Uterus (tissue), 4 donors: ENCODE measurements at places on chromosomes 11 and 22.

DNA sequence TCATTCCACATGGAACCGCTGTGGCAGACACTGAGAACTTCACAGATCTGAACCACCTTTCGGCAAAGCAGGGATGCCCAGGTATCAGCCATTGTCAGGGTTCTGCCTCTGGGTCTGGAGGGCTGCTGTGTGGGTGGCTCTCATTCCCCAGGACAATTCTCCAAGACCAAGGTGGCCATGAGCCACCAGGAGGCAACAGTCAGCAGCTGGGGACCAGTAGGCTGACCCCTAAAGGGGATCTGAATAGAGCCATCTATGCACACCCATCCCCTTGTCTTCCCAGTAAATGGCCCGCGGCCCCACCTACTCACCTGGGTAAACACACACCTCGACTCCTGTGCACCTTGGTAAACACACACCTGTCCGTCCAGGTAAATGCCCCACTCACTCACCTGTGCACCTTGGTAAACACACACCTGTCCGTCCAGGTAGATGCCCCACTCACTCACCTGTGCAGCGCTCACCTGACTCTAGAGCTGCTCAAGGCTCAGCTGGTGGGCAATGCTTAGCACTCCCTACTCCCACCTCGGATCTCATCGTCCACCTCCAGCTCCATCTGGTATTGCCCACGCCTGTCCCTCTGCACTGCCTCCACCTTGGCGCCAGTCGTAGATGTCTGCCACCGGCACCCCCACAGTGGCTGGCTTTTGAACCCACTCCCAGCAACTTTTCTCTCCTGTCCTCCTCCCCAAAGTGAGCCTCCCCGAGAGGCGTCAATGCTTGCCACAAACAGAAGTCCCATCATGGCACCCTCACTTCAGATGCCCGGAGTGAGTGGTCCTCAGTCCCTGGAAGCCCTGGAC lies 10.2 kb downstream of the SLC25A1 start:
- DNase-seq = no peak

GRCh38 chr11:64090806-64091516 lies 55.2 kb downstream of the FLRT1 start:
- DNase-seq = no peak

GRCh38 chr11:73968356-73968966 lies 14.2 kb downstream of the UCP2 start:
- DNase-seq = no peak

DNA sequence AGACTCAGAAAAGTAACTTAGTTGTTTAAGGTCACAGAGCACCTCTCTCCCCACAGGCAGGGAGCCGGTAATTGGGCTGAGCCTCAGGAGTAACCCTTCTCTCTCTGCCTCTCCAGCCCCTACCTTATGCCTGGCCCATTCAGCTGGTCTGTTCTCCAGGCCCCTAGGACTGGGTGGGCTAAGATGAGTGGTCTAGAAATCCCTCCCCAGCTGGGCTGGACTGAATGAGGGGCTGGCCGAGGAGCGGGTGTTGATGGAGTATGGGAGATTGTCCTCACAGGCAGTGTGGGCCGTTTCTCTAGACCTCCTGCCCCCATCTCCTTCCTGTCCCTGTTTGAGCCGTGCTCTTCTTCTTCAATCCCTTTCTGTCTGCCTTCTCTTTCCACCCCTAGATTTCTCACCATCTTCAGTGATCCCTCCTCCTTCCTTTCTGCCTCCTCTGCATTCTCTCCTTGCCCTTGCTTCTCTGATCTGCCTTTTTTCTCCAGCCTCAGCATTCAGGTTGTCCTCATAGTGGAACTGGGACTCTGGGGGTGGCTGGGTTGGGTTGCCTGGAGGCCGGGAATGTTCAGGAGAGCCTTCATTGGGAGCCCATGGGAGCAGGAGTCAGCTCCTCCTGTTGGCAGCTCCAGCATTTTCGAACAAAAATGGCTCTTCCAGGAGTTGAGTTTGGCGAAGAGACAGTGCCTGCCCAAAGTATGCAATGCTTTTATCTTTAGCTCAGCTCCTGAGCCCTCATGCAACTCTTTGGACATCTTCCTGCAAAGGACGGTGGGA lies 7.6 kb downstream of the ST3GAL4 start:
- DNase-seq = no peak

DNA sequence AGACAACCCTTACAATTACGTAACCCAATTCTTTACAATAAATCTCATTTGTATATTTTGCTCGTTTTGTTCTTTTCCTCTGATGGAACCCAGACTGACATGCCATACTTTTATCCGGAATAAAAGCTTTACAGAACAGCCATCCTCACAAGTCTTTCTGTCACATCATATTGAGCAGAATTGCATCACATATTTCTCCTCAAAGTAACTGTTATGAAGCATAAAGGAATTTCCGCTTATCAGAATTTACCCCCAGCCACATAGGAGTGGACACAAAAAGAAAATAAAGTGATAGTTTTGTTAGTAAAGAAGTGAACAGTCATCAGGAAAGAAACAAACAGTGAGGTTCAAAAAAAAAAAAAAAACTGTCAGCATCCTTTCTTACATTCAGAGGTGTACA lies 539.5 kb upstream of the LUZP2 start:
- DNase-seq = no peak
